ENCODE measurements at places on chromosomes 7 and 10.

DNA sequence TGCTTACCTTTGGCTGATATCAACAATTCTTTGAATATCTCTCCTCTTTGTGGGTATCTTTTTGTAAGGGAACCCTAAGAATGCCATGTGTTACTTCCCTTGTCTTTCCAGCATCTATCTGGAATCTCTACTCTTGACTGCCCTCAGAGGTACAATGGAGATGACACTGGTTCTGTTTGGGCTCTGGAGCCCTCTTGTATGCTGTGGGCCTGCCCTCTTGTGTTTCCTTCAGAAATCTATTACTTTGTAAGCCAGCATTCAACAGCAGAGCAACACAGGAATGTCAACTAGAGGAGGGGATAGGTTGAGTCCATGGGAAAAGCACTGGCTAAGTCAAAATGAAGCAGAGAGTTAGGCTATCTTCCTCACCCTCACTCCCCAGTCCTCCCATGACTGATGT lies 142.3 kb downstream of the XPNPEP1 start:
- no peak for DNase-seq

GRCh38 chr10:126468876-126469643 lies 80.8 kb upstream of the ADAM12 start:
- peak; percentile 18 for DNase-seq

- peak; percentile 12 for DNase-seq
Observed at GRCh38 chr7:102321351-102322201, 34.7 kb downstream of the SPDYE6 start.

- DNase-seq = no peak
Observed at GRCh38 chr10:99369551-99369950, 40.4 kb downstream of the CNNM1 start.

GRCh38 chr7:116198748-116199410 lies 11.5 kb upstream of the TES start:
- DNase-seq = no peak

DNA sequence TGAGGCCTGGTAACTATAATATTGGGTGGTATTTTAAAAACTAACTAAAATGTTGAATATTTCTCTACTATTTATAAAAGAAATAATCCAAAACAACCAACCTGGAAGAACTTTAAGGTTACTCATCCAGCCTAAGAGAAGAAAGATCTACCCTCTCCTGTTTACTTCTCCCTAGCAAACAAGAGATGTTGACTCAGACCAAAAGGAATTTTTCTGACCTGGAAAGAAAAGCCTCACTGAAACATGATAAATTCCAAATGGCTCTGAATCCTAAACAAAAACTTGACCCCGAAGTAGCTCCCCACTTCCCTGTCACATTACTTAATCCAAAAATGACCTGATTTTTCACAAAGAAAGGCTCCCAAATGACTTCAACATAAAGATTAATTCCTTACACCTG lies 101.2 kb downstream of the PARD3 start:
- peak; percentile 40 for DNase-seq

DNA sequence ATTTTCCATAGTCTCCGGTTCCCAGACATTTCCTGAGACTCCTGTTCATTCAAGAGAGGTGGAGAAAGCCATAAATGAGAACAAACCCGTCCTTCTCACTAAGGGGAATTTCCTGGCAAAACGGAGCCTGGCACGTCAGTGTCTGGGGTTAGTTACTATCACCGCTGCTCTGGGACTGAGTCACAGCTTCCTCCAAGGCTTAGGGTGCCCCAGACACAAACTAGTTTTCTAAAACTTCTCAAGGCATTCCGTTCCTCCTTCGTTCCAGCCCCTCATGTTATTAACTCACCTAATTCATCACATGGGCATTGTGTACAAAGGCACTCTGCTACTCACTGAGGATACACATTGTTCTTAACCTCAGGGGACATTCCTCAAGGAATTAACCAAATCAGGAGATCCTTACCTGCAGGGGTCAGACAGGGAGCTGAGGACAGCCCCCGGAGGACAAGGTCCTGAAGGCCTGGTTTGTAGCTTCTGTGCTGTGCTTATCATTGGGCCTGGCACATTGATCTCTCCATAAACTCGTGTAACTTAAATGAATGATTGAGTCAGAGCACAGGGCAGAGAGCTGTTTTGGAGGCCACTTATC lies 103.0 kb upstream of the KLF6 start:
- peak; percentile 96 for DNase-seq

GRCh38 chr7:16719699-16720098 lies 33.9 kb upstream of the TSPAN13 start:
- DNase-seq = peak; percentile 58

GRCh38 chr10:123150986-123151736 lies 3.0 kb upstream of the BUB3 start:
- no peak for DNase-seq

GRCh38 chr7:152462995-152463708 lies 27.3 kb upstream of the KMT2C start:
- peak; percentile 74 for DNase-seq

GRCh38 chr10:74799721-74800221 lies 26.6 kb upstream of the KAT6B start:
- DNase-seq = peak; percentile 94

DNA sequence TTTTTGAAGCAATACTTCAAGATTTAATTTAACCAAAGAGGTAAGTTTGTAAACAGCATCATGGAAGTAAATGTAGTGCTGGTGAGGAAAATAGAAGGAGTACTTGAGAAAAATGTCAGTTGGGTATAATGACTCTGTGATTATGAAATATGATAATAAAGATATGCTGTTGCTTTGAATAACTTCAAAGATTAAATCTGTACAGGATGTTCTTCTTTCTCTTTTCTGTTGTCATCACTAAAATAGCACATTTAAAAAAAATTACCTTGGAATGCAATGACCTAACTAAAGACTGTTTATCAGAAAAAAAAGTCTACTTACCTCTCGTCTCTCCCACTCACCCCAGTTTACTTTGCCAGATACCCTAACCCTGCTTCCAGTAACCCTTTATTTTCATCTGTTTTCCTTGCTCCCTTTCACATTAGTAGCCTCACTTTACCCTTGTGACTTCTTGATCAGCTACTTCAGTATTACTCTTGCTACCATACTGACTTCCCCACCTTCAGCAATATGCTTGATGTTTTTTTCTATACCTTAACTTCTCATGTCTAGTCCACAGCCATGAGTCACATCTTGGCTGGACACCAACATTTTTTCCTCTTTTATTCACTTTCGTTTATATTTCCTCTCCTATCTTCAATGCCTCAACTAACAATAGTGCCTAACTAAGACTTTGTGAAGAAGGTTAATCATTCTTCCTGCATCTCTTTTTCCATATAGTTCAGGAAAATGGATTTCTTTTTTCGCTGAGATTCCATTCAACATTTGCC lies 29.7 kb upstream of the TAS2R16 start:
- DNase-seq = peak; percentile 78

DNA sequence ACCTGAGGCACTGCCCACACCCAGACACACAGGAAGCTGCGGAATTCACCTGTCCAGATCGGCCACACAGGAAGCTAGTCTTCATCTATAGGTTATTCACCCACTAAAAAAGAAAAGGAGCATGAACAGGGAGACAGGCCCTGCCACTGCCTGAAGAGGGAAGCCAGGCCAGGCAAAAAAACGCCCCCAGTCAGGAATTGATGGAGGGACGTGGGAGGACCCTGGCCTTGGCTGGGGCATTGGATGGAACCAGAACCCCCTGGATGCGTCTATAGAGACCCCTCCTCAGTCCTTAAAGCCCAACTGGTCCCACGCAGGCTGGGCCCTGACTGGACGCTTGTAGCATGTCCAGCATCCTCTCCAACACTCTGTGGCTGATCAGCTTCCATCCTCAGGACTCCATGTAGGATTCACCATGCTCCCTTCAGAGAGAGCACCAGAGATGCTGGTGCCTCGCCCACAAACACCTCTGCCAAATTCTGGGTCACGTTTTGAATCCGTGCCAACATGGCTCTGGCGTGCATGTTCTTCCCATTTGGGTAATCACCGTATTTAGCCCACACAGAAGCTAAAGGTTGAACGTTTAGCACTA lies 259.3 kb upstream of the TCERG1L start:
- DNase-seq = no peak

- DNase-seq = no peak
Observed at GRCh38 chr7:26683277-26683676, 181.1 kb downstream of the SKAP2 start.

DNA sequence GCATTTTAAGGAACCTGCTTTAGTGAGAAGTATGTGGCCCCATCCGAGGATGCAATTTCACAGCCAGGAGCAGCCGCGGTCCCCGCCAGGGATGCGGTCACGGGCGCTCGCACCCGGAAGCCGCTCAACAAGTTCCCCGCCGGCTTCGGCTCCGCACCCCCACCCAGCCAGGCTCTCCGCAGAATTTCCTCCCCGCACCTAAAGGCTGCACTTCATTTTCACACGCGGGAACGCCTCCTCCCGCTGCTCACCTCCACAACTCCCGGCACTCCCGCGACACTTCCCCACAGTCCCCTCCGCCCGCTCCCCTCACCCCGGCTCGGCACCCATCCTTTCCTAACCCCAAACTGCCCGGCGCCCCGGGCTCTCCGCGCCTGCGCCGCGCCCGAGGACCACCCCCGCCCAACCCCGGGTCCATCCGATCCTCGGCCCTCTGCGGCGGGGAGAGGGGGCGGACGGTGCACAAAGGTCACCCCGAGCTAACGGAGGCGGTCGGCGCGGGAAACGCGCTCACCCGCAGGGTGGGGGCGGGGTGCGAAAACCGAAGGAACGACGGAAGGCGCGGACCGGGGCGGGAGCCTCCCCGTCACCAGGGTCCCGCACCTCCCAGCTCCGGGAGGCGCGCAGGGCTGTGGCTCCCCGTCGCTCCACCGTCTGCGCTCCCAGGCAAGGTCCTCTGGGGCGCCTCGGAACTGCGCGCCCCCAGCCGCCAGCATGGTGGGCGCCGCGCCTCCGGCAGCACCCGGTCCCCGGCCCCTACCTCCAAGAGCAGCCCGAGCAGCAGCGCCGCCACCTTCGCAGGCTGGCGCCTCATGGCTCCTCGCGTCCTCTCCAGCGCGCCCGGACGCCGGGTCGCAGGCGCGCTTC lies 558 bp downstream of the VOPP1 start:
- DNase-seq = peak; percentile 39

DNA sequence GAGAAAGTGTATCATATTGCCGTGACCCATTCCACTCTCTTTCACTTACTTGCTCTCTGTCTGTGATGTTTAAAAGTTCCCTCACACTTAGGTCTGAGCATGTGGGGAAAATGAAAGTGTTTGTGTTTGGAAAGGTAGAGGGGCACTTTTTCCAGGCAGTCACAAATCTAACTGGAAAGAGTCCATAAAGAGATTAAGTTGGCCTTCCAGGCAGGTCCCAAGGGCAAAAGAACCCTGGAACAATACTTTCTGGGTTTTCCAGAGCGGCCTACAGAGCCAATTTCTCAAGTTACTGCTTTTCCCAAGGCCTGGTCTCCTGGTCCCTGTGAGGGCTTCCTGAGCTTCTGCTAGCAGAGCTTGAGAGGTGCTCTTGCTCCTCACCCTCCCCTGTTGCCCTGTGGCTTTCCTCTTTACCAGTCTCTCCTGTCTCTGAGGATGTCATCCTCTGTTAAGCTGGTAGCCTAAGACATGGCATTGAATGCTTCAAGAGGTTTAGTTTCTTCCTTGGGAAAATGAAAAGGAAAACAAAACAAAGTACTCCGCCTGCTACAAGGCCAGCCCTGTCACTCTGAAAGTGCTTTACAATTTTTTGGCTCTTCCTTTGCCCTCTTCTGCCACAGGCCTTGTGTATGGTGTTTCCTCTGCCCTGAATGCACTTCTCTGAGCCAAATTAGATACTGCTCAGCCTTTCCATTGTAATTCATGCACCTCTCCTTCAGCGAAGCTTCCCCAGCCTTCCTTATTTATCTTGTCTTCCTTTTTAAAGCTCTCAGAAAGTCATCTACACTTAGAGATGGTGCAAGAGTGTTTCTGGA lies 20.1 kb downstream of the TES start:
- DNase-seq = no peak

DNA sequence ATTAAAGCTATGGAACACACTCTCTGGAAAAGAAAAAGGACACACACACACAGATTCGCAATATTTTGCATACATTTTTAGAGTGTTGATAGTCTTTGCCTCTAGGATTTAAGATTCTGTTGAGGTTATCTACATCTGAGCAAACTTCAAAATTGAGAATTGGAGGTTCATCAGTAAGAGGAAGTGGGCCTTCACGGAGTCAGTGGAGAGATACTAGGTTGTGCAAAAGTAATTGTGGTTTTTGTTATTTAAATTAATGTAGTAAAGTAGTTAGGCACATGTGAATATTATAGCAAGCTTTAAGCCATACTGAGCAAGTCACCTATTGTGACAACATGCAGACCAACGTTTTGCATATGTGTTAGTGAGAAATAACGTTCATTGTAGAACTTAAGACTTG lies 19.8 kb upstream of the NXPH1 start:
- no peak for DNase-seq

DNA sequence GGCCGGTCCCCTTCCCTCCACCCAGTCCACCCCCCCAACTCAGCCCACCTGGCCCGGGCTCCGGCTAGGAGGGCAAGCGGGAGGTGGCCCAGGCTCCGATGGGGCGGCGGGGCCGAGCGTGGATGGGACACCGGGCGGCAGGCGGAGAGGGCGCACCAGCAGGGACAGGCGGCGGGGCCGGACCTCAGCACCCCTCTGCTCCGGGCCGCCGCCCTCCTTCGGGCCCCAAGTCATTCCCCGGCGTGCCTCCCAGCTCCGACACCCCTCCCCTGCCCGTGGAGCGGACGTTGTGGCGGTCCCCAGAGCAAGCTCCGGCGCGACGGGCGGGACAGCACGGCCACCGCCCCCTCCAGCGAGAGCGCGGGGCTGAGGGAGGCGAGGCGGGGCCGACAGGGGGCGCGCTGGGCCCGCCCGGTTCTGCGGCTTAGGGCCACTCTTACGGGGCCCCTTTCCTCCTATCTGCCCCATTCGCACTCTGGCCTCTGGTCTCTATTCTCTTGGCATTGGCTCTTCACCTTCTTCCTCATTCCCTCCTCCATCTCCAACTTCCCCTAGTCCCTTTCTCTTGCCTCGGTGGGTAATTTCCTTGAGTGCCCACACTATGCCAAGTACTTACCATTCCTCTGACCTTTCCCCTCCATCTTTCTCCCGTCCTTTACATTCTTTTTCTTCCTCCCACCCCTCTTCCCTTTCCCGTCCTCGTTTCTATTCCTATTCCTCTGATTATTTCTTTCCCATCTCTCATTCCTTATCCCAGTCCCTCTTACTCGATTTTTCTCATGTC lies 701 bp upstream of the GBX1 start:
- DNase-seq = no peak

DNA sequence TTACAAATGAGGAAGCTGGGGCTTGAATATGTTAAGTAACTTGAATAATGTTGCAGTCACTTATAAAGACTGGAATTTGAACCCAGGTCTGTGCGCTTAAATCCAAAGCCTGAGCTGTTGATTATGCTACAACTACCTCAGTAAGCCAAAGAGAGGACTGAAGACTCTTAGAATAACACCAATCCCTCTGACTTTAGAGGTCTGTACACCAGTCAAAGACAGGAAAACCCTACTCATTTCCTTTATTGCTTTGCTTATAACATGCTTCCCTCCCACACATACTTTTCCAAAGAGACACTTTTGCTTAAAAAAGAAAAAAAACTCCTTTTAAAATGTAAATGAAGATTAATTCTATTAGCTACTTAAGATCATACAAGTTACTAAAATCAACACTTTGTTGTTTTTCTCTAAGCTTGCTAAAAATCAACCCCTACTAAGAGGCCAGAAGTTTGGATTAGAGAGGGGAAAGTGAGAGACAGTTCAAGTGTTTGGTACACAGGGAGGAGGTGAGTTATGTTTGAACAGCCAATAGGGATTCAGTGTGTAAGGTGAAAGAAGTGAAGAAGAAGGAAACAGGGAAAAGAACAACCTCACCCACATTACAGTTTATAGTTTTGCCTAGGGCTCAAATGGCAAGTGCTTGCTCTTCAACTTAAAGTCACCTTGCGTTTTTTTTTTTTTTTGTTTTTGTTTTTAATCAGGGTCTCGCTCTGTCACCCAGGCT lies 74.8 kb downstream of the MDH2 start:
- DNase-seq = peak; percentile 64

All from fibroblast of pulmonary artery (primary cell).